ENCODE measurements at places on chromosomes 6 and 20. TPM values are rescaled to one million over a fixed set of nuclear protein-coding genes. Genes with fewer than 3 reads are reported as not detected.

DNA sequence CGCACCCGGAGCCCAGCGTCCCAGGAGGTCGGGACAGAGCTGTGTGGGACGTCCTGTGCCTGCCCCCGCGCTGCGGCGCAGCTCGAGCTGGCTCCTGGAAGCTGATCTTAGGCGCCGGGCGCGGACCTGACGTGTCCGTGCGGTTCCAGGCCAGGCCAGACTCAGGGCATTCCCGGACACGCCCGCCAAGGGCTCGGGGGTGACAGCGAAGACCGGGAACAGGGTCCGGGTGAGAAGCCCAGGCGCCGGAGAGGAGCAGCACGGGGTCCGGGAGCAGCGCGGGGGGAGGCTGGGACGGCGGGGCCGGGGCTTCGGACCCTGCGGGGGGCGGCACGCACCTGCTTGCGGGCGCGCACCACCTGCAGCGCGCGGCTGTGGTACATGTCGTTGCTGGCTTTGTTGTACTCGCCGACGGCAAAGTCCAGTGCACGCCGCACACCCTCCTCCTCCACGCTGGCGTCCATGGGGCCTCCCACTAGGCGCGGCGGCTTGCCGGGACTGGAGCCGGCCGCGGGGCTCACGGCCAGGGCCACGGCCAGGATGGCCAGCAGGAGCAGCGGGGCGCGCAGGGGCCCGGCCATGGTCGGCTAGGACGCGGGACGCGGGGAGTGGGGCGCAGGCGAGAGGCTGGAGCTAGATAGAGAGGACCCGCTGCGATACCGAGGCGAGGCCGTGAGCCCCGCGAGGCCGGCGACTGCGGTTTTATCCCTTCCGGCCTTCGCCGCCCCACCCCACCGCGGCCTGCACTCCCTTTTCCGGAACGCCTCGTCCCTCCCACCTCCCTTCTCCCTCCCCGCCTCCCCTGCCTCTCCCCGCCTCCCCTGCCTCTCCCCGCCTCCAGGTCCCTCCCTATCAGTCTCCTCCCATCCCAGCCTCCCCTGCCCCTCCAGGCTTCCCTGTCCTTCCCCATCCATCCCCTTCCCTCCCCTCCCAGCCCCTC lies at the start of gene CST3:
TSS of gene CST3 (minus strand) at position 674 of the 940 bp plus-strand sequence. CDS start at position 581, 93 bp downstream.
- DNase-seq = peak; percentile 92

GRCh38 chr6:43924222-43924702 lies 154.3 kb downstream of the VEGFA start:
- peak; percentile 90 for DNase-seq

The OLIG3 gene
- not detected for total RNA-seq

The FAM210B gene
- total RNA-seq = 42.6 TPM
